ENCODE measurements at places on chromosomes 7 and 10.

DNA sequence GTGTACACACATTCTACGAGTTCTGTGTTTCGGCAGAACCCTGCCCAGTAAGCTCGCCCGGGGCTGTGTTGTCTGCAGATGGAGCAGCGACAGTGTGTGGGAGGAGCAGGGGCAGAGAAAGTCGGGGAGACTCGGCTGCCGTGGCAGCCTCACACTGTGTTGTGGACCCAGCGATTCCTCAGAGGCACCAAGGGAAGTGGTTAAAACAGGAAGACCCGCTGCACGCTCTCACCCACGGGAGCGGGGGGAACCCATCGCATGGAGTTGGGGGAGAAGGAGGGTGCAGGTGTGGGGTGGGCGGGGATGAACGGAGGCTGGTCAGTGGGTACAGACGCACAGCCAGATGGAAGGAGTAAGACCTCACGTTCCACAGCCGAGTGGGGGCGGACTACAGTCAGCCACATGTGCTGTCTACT is 250.2 kb downstream of the ELFN1 start:
- DNase-seq: no peak

- DNase-seq: no peak
Measured at GRCh38 chr10:88138319-88138848, 275.0 kb downstream of the PTEN start.

GRCh38 chr7:55474944-55475854 is 97.1 kb downstream of the VOPP1 start:
- no peak for DNase-seq

GRCh38 chr10:100878291-100878910 is 34.4 kb upstream of the SLF2 start:
- DNase-seq: peak; percentile 18

- peak; percentile 65 for DNase-seq
Measured at GRCh38 chr10:77333610-77334340, 303.8 kb downstream of the KCNMA1 start.

DNA sequence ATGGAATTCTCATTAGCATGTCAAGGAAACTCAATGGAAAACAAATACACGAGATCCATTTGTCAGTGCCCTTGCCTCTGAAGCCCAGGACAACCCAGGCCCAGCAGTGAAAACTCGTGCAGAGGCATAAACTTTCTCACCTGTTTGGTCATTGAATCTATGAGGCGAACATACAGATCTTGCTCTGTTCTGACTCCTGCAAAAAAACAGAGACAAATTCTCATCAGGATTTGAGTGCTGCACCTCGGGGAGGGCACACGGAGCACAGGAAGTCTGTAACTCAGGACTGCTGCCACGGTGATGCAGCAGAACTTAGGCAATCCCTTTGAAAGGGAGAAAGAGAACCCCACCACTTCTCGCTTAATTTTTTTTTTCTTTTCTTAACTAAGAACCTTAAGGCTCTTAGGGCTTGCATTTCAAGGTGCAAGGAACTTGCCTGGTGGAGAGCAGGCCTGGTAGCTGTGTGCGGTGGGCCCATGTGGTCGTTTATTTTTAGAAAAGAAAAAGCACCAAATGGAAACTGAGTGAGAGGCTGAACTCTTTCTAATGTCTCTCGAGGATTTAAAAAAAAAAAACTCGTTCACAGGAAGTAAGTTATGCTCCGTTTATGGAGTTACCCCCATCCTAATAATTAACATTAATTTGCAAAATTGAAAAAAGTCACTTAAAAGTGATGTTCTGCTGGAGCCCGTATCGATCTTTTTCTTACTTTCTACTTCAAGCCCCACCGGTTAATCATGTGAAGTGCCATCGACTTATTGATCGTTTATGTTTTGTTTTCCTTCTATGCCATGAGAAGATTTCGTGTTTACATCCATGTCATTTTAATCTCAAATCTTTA is 1.8 kb downstream of the EBF3 start:
- DNase-seq: peak; percentile 46

DNA sequence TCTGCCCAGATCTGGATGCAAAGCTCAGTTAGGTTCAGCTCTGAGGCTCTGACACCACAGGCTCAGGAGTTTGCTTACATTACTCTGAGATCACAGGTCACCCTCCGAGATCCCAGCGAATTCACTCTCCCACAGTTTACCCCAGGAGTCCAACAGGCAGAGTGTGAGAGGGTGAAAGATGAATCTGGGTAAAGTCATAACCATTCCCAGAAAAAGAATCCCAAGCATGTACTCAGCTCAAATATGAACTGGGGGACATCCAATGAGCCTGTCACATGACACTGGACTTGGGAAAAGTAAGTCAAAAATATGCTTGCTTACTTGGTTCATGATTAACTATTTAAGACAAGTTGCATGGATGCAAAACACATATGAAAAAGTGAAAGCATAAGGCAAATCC is 110.3 kb upstream of the ARID5B start:
- no peak for DNase-seq

DNA sequence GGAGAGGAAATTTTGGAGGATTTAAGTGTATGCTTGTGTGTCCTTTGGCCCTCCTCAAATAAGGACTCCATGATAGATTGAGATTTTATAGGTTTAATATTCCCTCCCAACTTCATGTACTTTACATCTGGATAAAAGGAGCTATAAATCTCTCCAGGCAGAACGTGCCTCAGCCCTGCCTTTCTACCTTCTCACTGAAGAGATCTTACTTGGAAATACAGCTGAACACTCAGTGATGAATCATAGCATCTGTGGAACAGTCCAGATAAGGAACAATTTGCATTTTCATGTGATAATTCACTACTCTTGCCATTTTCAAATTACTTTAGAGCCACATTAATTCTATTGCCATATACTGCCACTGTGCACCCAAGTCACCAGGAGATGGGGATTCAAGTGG is 364.6 kb upstream of the PODXL start:
- no peak for DNase-seq

- DNase-seq: no peak
Measured at GRCh38 chr10:74334221-74334620, 183.2 kb downstream of the ADK start.

GRCh38 chr10:88312855-88313254 is 270.3 kb downstream of the RNLS start:
- DNase-seq: no peak

DNA sequence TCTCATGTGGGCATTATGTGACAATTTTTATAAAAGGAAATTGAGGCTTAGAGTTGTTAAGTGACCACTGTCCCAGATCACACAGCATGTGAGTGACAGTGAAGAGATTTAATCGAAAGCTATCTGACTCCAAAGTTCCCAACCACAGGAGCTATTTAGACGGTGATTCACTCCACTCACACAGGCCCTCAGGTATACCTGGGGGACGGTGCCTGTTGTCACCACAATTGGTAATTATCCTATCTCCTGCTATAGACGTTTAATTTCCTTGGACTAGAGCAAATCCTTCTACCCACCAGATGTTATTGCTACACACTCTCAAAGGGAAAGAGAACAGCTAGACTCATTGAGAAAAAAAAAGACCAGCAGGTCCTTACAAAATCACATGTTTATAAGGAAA is 145.5 kb downstream of the KLF6 start:
- no peak for DNase-seq

DNA sequence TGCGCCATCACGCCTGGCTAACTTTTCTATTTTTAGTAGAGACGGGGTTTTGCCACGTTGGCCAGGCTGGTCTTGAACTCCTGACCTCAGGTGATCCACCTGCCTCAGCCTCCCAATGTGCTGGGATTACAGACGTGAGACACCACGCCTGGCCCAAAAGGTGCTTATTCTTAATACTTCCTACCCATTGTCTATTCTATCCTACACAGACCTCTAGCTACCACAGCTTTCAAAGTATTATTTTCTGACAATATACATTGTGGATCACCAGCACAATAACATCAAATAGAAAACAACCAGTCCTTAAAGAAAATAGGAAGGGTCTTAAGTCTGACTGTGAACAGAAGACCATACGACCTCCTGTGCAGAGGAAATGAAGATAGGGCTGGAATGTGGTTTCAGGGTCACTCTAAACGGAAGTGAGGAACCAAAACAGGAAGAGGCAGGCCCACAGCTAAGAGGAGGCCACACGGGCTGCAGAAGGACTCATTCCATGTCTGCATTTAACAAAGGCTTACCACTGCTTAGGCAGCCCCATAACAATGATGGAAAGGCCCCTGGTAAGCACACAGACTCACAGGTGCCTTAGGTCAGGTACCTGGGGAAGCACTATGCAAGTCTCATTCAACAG is 115.2 kb downstream of the ZFAND4 start:
- no peak for DNase-seq

GRCh38 chr10:106973716-106974115 is 190.8 kb downstream of the SORCS1 start:
- DNase-seq: no peak

- DNase-seq: no peak
Measured at GRCh38 chr10:95693071-95693667, 558 bp downstream of the TCTN3 start.

DNA sequence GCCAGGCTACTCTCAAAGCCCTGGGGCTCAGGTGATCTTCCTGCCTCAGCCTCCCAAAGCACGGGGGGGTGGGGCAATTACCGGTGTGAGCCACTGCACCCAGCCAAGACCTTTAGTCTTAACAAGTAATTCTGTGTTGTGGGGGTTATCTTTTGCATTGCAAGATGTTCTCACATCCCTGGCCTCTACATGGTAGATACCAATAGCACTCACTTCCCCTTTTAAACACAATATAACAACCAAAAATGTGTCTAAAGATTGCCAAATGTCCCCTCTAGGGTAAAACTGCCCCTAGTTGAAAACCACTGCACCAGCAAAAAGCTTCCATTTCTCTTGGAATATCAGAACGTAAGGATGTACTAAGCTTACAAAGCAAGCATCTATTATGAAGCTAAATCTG is 225.0 kb downstream of the CTNNA3 start:
- DNase-seq: no peak
